ACHN (cell line): ENCODE measurements at places on chromosomes 3 and 15.

GRCh38 chr3:141052201-141053069 is 1.3 kb downstream of the SPSB4 start:
- no peak for DNase-seq

- no peak for DNase-seq
Measured at GRCh38 chr15:75309711-75310110, 26.2 kb upstream of the COMMD4 start.

- DNase-seq = no peak
Measured at GRCh38 chr3:97070302-97070701, 255.9 kb downstream of the EPHA6 start.

DNA sequence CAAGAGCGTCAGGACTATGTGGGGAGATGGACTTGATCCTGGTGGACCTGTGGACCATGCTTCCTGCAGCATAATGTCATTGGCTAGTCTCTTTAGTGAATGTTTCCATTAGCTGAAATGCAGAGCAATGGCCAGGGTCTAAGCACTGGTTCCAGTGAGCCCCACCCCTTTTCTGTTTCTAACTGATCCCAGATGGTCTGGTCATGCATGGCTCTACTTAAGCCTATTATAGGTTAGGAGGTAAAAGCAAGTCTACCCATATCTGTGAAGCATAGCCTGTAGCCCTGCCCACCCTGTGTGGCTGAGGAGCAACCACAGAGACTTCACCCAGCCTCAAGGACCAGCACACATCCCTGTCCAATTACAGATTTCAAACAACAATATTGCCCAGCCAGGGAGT is 419.2 kb downstream of the ZNF385D start:
- no peak for DNase-seq

- DNase-seq = peak; percentile 20
Measured at GRCh38 chr3:37183976-37184375, 9.6 kb upstream of the LRRFIP2 start.

DNA sequence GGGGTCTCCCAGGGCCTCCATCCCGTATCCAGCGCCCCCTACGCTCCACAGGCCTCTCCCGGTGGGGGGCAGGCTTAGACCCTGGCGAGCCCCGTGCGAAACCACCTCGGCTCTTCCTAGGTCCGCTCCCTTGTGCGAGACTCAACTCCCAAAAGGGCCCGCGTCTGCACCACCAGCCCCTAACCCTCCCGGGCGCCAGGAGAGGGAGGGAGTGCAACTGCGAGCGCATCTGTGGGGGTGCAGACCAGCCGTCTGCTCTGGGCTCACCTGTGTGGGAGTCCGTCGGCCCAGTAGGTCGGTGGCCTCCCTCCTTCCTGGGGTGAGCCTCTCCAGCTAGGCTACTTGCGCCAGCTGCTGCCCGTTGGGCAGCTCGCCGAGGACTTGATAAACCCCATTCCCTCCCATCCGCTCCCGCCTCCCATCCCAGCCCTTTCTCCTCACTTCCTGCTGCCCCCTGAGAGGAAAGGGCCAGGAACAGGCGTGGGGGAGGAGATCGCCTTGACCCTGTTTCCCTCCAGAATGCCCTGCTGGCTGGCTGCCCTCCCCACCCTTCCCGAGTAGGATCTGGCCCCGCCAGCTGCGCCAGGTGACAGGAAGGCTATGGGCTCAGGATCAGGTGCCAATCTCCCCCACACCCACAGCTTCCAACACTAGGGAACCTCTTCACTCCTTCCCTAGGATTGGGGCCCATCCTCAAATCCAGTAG is at the start of gene HYAL2:
Gene HYAL2, minus strand, starts transcription at position 360 of the 706 bp plus-strand sequence. CDS start 2,256 bp downstream, outside the sequence.
- no peak for DNase-seq

DNA sequence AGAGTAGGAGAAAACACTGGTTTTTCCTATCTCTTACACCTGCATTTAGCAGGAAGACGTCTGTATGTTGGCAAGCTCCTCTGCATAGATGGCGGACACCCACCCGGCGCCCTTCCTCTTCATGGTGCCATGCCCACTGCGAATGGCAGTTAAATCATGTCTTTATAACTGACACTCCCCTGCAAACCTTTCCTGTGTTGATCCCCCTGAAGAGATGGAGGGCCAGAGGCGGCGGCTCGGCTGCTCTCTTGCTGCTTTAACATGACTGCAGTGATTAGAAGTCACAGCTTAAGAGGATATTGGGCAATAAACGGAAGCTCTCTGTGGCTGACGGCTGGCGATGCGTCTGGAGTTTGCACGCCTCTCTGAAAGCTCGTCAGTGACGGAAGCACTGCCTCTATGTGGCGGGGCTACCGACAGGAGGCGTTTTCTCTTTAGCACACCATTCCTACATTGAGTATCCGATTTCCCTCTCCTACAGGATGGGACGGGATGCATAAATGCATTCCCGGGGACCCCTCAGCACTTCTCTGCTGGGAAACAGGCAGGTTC is 25.5 kb upstream of the SNRPA1 start:
- DNase-seq = no peak

GRCh38 chr15:37616215-37616614 is 318.2 kb upstream of the TMCO5A start:
- no peak for DNase-seq

GRCh38 chr3:55882006-55882405 is 394.9 kb upstream of the WNT5A start:
- no peak for DNase-seq

- DNase-seq = no peak
Measured at GRCh38 chr3:138909904-138910303, 37.0 kb downstream of the FOXL2 start.

DNA sequence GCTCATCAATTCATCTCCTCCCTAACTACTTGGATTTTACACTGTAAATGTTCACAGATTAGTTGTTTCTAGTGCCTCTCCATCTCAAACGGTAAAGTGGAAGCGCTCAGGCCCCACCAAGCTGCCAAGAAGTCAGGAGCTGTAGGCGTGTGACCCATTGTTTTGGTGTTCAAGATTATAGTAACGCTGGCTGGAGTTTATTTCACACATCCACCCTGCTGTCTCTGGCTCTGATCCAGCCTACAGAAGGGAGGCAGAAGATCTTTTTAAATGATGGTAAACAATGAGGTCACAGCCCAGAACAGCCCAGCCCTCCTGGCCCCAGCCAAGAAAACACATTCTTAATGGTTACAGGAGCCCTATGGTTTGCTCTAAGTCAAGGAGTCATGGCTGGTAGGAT is 25.7 kb upstream of the GALNT15 start:
- no peak for DNase-seq

DNA sequence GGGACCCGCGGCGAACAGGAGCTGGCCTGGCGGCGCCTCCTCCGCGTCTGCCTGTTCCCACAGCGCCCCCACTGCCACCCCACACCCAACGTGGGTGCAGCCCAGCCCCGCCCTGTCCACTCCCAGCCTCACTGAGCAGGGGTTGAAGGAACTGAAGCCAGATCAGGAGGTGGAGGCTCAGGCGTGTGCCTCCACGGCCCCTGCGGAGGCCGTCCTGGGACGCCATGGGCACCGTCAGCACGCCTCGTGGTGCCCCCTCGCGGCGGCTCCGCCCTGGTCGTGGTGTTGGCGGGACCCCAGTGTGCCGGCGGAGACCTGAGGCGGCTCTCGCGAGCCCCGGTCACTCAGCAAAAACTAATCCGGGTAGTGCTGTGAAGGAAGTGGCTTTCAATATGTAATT is 39.0 kb upstream of the PRSS50 start:
- DNase-seq = no peak

DNA sequence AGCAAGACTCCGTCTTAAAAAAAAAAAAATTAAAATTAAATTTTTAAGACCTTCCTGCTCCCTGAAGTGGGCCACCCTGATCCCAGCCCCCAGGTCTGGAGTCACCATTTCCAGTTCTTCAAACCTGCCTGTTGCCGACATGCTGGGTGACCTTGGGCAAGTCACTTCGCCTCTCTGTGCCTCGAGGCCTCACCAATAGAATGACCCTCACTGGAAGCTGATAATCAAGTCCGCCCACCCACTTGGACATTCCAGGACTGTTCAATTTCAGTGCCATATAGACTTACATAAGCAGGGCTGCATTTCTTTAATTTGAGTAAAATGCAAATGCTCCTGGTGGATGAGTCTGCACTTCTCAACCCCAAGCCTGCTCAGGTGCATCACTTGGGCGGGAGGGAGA is 39.3 kb upstream of the FURIN start:
- DNase-seq = no peak

DNA sequence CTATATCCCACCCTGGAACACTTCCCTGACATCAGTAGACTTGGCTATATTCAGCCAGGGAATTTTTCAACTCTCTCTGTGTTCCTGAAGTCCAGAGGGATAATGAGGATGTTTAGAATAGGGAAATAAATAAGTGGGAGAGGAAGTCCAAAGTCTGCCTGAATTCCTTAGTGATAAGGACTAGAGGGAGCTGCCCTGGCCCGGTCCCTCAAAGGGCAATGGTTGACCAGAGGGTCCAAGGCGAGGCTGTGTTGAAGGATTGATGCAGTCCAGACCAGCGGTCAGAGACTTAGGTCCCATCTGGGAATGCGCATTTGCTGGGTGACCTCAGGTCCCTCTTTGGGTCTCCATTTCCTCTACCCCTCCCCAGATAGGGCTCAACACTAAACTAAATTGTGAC is 7.9 kb downstream of the VIPR1 start:
- no peak for DNase-seq

DNA sequence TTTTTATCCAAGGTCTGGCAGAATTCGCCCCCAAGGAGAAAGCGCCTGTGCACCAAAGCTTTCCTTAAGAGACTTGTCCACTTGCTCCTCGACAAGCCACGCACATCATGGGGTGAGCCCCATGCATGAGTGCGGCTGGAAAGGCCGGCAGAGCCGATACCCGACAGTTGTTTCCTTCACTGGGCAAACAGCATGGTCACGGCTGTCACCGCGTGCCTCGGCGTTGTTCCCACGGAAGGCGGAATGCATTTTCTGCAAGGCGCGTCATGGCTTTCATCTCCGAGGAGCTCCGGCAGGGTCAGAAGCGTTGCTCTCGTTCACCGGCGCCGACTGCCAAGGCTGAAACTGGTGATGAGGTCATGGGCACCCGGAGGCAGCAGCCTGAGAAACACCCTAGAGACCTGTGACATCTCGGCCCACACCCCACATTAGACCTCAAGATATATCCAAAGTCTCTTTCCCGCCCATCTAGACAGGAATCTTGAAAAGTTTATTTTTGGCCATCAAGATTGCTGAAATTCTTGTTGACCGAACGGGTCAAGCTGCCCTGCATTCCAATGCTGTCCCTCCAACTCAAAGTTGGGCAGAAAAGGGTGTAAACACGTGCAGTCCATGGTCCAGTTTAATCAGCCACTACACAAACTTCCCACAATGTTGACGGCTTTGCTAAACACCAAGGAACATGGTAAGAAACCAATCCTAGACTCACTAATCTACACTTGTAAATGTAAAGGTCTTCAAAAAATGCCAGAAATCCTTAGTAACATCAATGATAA is 604 bp upstream of the TJP1 start:
- peak; percentile 76 for DNase-seq

- no peak for DNase-seq
Measured at GRCh38 chr15:94075349-94075748, 156.0 kb upstream of the MCTP2 start.

DNA sequence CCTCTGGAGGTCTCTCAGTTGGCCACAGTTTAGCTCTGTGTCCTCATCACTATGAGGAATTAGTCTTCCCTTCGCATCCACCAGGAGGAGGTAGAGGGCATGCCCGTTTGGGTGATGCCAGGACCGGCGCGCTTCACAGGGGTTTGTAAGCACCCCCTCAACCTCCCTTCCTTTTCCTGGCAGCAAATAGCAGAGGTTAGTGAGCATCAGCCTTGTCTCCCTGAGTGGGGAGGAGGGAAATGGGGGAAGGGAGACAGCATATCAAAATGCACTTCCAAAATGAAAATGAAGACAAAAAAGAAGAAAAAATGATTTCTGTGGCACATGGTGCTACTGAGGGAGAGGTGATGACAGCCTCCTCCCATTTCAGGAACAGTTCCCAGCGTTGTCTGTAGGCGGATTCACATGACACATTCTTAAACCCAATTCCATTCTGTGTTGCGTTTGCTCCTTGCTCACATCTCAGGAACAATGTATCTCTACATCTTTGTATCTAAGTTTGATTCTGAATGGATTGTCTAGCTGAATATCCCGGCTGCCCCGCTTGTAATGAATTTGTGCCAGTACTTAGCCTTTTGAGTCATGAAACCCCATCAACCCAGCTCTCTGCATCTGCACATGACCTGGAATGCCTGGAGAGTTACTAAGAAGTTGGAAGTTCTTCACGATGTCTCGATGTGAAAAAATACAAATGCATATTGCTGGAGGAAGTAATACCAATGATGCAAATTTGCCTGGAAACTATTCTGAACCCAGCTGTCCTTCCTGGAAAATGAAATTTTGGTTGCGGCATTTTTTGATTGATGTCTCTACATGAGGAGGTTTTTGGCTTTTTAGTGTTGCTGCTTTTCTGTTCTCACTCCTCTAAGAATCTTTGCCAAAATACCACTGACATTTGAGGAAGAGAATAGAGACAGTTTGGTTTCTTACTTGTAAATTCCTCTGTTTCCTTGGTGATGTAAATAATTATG is 45.2 kb downstream of the TYRO3 start:
- DNase-seq = peak; percentile 77

DNA sequence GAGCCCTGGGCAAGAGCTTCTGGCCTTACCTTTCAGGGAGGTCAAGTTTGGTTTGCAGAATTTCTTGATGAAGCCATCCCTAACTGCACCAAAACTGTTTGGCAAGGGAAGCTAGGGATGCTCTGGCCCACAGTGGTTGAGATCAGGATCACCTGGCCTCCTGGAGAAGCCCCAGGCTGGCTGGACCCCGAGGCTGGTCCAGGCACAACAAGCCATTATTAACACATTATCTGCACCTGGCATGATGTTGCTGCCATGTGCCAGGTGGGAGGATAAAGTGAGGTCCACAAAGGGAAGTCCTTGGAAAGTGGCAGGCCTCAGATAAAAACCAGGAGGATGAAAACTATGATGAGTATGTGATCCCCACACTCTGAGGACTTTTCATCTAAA is 35.9 kb upstream of the DUSP7 start:
- DNase-seq = no peak

GRCh38 chr15:41284427-41285177 is 47.8 kb downstream of the OIP5 start:
- peak; percentile 13 for DNase-seq

DNA sequence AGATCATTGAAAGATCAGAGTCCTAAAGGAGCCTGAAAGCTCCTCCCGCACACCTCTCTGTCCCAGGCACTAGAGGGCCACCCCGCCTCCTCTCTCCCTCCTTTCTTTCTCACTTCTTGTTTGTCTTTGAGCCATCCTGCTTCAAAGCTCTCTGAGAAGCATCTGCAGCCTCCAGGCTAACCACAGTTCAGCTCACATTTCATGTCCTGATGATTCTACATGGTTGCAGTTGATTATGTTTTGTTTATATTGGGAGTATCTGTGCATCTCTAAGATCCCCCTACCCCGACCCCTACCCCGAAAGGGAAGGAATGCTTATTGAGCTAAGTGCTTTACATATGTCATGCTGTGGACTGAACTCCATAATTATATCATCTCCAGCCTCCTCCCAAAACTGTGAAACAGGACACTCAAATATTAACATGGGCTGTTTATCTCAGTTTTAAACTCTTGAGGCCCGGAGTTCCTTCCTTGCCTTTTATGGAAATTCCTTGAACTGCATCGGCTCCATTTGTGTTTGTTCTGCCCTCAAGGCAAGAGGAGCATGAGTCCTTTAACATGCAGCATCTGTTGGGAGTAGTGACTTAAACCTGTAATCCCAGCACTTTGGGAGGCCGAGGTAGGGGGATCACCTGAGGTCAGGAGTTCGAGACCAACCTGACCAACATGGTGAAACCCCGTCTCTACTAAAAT is 30.9 kb downstream of the MGLL start:
- no peak for DNase-seq

- no peak for DNase-seq
Measured at GRCh38 chr3:197882586-197882985, 67.4 kb upstream of the RPL35A start.

GRCh38 chr15:68653031-68653635 is 74.3 kb downstream of the CORO2B start:
- no peak for DNase-seq

GRCh38 chr3:549636-550035 is 353.1 kb downstream of the CHL1 start:
- DNase-seq = no peak
